ENCODE measurements at places on chromosomes 11 and 22.

GRCh38 chr11:28420099-28420498 lies 311.9 kb downstream of the METTL15 start:
- no peak for DNase-seq

DNA sequence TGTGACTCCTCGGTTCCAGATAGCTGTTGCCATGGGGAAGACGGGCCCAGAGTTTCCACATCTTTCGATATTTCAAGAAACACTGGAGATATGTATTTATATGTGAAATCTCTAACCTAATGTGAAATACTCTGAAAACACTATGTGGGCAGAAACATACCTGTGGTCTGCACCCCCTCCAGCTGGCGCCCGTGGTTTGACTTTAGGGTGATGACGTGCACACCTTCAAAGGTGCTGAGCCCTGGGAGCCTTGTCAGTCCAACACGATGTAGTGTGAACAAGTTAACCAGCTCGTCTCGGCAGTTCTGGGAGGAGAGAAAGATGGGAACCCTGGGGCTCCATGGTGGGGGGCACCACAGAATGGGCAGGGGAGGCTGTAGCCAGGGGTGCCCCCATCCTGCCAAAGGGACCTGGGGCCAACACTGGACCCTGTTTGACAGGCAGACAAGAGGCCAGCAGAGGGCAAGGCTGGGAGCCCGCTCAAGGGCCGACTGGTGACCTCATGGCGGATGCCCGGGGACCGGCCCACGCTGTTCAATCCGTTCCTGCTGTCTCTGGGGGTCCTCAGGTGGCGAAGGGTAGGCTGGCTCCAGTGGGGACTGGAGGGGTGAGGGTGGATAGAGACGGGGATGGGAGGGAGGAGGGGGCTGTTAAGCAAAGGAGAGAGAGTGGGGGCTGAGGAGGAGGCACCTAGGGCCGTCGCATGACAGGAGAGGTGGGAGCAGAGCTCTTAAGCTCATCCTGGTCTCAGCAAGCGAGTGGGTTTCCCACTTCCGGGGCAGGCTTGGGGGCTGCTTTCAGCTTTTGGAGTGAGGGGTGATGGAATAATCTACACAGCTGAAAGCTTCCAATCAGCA lies 43.8 kb downstream of the TRIOBP start:
- no peak for DNase-seq

GRCh38 chr11:75850787-75851186 lies 35.8 kb downstream of the UVRAG start:
- DNase-seq: no peak

DNA sequence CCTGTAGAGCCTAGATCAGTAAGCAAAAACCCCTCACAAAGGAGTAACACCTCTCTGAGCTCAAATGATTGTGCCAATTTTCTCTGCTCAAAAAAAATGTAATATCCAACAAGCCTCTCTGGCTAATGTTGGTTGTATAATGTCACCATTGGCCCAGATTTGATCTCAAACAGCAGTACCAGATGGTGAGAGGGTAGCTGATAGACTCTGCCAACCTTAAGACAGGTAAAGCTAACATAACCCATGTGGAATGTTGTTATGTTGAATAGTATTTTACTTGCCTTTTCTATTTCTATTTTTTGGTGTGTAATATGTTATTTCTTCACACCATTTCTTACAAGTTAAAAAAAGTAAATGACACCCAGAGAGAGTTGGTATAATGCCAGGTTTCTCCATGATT lies 166.7 kb upstream of the GUCY1A2 start:
- no peak for DNase-seq

GRCh38 chr11:67420147-67420645 lies 4.7 kb downstream of the CARNS1 start:
- no peak for DNase-seq

DNA sequence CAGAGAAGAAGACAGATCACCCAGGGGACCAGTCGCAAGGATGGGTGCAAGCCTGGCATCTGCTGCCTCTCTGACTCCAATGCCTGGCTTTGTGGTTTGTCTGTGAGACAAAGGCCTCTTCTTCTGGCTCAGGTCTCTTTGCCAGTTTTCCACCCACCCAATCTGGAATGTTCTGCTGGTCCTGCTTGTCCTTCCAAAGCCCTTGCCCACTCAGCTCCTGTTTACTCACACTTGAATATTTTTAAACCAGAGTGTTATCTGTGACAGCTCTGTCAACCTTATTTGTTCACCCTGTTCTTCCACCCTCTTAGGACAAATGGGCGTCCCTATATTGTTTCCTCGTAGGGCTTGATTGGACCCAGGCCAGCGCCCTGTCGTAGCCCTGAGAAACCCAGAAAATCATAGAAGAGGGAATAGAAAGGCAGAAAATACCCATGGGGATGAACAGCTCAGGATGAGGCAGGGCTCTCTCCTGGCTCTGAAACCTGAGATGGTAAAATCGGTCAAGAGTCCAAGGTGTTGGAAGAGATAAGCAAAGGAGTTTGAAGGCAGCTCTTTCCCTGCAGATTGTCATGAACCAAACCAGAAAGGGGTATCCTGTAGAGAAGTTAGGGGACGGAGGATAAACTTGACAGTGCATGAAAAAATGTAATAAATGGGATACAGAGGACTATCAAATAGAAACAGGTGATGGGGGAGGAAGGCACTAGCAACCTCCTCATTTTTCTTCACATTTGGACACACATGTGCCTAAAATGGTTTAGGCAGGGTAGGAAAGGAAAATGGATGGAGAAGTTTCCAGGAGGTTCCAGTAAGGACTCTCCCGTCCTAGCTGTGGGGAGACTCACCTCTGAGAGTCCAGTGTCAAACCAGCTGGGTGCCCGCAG lies 651 bp downstream of the CRYAB start:
- no peak for DNase-seq

GRCh38 chr11:93525601-93526345 lies 17.4 kb downstream of the SMCO4 start:
- no peak for DNase-seq

DNA sequence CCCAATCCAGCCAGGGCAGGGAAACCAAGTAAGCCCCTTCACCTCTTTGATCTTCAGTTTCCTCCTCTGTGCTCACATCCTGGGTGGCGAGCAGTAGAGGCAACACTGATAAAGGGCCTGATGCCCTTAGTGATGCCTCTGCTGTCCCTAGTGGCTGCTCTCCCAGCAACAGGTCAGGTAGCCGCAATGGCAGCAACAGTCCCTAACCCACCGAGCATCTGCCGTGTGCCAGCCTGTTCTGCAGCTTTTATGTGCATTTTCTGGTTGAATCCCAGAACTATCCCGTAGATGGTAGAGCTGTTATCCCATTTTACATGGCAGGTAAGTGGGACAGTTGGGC lies 5.2 kb downstream of the SCYL1 start:
- no peak for DNase-seq

- no peak for DNase-seq
Measured at GRCh38 chr22:27115410-27115809, 458.0 kb downstream of the MIAT start.
